ENCODE measurements at places on chromosomes 11 and 22.

DNA sequence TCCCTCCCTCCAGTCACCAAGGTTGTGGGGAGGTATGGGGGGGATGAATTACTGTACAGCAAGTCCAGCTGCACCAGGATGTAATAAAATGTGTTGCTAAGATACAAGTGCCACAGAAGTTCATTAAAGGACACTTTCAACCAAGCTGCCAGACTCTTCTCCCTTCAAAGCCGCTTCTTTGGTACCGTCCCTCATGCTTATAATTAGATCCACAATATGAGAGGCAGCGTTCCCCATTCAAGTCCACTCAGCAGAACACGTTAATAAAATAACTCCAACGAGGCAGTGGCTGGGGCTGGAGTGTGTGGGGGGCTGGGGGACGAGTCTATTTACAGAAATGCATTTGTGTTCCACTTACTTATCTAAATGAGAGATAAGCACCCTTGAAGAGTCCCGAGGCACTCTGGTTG, 14.7 kb downstream of the PHF21B start:
- DNase-seq, result no peak

GRCh38 chr11:11967669-11968510, 40.5 kb downstream of the DKK3 start:
- no peak for DNase-seq

- DNase-seq, result no peak
Measured at GRCh38 chr11:47573321-47573720, 5.4 kb downstream of the KBTBD4 start.

GRCh38 chr11:14676068-14676467, 32.5 kb downstream of the PDE3B start:
- DNase-seq, result no peak

- DNase-seq, result no peak
Measured at GRCh38 chr11:10639350-10639749, 54.2 kb downstream of the IRAG1 start.

DNA sequence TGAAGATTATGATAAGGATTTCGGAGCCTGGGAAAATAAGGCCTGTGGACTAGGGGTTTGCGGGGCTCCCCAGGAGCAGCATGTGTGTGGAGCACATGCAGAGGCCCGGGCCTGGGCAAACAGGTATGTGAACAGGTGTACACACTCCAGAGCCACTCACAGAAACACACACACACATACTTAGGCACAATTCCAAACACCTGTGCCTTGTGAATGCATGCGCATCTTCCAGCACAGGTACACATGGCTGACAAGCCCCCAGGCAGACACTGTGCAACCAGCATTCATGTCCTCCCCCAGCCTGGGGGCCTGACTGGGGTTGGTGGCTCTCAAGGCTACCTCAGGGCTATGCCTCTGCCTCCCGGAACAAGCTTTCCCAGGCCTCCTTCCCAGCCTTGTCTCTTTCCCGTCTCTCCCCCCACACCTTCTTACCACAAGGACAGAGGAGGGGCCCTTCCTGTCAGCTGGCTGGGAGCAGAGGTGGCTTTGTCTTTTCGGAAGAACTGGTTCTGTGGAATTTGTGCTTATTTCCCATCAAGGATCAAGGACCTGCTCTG, 2.6 kb upstream of the P2RY6 start:
- no peak for DNase-seq

DNA sequence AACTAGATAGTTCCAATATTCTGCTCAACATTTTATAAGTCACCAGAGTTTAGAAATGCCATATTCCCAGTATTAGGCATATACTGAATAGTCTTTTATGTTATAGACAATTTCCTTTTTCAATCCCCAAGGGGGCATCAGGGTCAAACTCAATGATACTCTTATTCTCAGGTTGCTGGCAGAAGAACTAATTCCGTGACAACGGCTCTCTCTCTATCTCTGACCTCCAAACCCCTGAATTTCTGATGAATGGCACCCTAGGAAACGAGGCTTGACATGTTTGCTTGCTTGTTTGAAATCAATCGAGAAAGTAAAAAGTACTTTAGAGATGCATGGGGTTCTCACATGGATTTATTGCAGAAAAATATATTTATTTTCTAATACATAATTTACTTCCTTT, 160.1 kb downstream of the CASP12 start:
- DNase-seq, result no peak

DNA sequence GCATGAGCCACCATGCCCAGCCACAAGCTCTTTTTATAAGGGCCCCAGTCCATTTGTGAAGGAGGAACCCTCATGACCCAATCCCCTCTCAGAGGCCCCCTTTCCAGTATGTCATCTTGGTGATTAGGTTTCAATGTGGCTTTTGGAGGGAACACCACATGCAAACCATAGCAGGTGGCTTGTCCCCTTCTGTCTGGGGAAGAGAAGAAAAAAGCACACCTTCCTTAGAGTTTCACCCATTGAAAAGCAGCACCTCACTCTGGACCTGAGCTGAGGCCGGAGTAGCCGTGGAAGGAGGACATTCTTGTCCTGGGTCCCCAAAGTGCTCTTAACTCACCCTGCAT, 25.4 kb downstream of the NEAT1 start:
- no peak for DNase-seq

DNA sequence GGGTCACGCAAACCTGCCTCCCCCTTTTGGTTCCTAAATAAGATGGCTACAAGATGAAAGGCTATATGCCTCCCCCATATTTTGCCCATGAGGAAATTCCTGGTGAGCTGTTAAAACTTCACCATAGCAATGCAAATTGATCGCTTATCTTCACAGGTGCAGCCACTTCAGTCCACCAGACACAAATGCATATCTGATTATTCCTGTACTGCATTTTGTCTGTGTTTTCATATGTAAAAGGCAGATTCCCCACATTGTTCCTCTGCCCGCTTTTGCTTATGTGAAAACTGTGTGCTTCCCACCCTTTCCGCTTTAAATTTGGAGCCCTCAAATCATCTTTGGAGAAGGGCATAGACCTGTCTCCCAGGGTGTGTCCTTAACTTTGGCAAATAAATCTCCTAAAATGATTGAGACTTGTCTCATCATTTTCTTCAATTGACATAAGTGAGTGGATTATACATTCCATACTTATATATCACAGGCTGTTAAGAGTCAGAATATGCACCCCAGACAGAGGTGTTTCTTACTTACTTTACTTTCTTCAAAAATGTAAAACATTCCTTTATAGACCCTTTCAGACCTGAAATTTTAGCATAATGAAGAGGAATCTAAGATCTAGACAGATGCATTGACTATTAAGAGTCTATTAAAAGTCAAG, 116.4 kb downstream of the CASP12 start:
- no peak for DNase-seq

- DNase-seq, result no peak
Measured at GRCh38 chr22:35995348-35995747, 33.3 kb downstream of the RBFOX2 start.

- no peak for DNase-seq
Measured at GRCh38 chr22:24189249-24190158, 8.2 kb downstream of the SUSD2 start.

DNA sequence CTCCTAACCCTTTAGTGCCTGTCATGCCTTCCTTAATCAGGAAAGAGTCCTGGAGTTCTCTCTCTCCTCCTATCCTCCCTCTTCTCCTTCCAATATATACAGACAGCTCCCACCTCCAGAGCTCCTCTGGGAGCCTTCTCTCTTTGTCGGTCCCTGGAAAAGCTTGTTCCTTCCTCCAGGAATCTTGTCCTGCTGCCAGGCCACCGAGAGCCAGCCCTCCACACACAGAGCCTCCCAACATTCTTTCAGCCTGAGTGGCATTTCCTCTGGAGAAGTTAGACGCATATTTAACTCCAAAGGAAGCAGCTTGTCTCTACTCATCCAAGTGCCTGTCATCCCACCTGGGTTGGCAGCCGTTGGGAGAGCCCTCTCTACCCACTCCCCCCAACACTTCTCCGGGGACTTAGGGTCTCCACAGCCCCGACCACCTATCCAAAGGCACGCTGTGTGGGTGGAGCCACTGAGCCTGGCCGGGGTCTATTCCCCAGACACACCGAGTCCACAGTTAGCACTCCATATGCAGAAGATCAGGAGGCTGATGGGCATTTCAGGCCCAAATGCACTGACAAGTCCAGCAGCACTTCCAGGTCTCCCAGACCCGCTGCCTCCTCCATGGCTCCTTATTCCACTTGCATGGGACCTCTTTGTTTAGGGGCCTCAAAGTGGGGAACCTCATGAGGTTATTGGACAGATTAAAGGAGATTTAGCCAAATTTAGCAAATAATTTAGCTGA, 31.1 kb downstream of the DKK3 start:
- no peak for DNase-seq

GRCh38 chr11:79663017-79663416, 222.2 kb upstream of the TENM4 start:
- no peak for DNase-seq

GRCh38 chr11:119249671-119250010, 43.5 kb downstream of the CBL start:
- DNase-seq, result no peak

DNA sequence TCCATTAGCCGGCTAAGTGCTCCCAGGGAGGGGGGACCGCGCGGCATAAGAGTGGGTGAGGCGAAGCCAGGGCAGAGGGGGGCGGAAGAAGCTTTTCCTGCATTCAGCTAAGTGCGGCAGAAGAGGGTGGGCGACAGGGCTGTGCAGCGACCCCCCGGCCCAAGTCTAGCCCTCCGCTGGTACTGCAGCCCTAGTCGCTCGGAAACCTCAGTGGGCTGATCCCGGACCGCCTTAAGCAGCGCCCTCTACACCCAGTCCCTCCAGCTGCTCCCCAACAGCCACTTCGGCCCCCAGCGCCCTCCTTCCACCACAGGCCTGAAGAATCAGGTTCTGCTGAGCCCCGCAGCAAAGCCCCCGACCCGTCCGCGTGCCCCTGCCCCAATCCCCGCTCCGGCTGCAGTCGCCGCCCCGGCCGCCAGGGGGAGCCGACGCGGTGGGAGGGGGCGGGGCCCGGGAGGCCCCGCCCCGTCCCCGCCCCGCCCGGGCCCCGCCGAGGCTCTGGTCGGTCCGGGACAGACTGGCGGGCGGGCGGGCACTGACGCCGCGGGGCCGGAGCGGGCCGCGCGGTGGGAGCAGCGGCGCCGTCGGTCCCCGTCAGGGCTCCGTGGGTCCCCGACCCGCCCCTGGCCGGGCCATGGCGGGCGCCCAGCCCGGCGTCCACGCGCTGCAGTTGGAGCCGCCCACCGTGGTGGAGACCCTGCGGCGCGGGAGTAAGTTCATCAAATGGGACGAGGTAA, at the start of gene PLCB3:
Gene PLCB3, plus strand, starts transcription at position 515 of the 737 bp plus-strand sequence. Its CDS starts 120 bp downstream, at position 635.
- peak; percentile 65 for DNase-seq

DNA sequence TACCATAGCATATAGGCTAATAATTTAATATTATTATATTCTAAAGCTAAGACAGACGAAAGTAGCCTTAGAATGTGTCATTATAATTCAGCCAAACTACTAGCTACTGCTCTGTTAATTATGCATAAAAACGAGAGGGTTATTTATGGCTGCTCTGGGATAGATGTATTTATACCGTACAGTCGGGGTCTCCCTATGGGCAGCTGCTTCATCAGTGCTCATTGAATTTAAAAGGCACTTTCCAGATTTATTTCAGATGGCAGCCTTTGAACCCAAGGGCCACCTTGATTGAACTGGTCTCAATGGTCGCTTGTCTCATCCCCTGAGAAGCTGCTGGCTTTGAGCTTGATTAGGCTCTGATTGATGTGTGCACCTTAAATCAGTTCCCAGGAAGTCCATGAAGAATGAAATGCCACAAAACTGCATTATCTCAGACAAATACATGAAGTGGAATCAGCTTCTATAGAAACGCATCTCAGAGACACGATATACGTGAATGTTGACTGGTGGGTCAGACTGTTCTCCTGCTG, 377.6 kb downstream of the LRRC4C start:
- no peak for DNase-seq

DNA sequence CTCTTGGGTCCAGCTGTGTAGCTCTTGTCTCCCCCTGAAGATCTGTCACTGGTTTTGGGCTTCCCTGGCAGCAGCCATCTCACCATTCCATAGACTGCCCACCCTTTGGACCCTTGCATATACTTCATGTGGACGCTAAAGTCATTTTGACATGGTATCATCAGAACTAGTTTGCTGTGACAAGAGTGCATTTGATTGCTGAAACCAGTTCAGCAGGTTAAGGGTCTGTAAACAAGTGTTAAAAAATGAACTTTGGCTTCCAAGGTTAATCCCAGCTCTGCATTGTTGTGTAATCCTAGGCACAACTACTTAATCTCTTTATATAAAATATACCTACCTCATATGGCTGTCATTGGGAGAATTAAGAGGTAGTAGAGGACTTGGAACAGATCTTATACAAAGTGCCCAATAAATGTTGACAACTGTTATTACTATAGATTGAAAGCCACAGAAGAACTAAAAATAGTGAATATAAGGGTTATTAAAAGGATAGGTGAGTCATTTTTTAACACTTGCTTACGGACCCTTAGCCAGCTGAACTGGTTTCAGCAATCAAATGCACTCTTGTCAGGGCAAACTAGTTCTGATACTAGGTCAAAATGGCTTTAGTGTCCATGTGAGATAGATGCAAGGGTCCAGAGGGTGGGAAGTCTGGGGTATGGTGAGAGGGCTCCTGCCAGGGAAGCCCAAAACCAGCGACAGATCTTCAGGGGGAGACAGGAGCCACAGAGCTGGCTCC, 29.4 kb downstream of the CCDC90B start:
- DNase-seq, result no peak

DNA sequence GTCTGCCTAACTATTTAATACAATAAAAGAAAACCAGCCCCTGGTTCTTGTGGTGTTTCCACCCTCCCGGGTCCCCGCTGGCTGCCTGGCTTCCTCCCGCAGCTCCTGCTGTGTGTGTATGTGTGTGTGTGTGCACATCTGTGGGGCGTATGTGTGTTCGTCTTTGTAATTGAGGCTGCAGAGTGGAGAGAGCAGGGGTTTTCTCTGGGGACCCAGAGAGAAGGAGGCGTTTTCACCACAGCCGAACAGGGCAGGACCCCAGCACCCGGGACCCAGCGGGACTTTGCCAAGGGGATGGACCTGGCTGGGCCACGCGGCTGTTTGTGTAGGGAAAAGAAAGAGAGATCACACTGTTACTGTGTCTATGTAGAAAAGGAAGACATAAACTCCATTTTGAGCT, 42.7 kb downstream of the IGLL1 start:
- no peak for DNase-seq

GRCh38 chr11:99932684-99933083, 754.4 kb upstream of the ARHGAP42 start:
- no peak for DNase-seq

- no peak for DNase-seq
Measured at GRCh38 chr11:35267504-35267903, 128.5 kb downstream of the CD44 start.

- no peak for DNase-seq
Measured at GRCh38 chr11:118909619-118910308, 16.0 kb downstream of the BCL9L start.

GRCh38 chr11:93512949-93513667, 30.1 kb downstream of the SMCO4 start:
- no peak for DNase-seq

- DNase-seq, result no peak
Measured at GRCh38 chr22:23837911-23838680, 710 bp downstream of the DERL3 start.

Data from stimulated activated CD8-positive, alpha-beta memory T cell treated with anti-CD3 and anti-CD28 coated beads, Interleukin-15, amount 100 ng/mL, for 24 hours (primary cell).